ENCODE measurements at places on chromosomes 6 and 20.

GRCh38 chr6:53811082-53811481 lies 16.3 kb downstream of the LRRC1 start:
- no peak for DNase-seq

DNA sequence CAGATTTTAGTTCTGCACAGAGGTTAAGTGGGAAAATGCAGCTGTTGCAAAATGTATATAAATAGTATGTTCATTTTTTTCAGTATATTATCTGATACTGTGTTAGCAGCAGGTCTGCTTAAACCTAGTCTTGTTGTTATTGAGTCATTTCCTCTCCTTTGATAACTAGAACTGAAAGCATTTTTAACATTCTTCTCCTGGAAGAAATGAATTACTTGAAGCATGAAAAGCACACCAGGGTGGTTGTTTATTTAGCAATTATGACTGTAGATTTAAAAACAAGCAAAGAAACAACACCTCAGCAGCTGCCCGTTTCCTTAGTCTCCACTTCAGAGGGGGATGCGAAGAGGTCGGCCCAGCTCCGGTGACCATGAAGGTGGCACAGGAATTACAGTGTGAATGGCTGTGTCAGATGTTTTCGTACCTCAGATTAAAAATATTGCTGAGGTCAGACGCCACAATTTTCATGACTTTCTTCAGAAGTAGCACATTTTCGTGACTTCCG lies 53.5 kb downstream of the GOPC start:
- DNase-seq = no peak

DNA sequence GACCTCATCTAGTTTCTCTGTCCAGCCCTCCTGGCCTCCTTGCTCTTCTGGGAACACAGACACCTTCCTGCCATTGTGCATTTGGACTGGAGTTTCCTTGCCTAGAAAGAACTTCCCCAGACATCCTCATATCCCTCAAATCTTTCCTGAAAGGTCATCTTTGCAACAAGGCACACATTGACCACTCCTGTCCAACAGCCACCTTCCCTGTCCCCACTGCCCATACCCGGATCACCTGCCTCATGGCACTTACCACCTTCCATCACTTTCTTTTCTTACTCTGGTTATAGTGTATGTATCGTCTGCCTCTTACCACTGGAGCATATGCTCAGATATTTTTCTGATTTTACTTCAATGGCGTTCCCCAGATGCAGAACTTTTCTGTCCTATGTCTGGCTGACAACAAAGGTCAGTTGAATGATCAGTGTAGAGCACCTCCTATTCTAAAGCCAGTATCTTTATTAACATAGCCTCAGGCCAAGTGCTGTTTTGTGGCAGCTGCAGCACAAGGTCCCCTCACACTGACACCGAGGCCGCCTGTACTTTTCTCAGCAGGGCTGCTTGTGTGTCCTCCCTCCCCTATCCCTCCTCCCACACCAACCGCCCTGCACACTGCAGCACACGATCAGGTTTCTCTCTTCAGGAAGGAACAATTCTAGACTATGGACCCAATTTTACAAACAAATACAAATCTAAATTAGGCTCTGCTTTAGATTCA lies 4.1 kb downstream of the HLA-C start:
- no peak for DNase-seq

DNA sequence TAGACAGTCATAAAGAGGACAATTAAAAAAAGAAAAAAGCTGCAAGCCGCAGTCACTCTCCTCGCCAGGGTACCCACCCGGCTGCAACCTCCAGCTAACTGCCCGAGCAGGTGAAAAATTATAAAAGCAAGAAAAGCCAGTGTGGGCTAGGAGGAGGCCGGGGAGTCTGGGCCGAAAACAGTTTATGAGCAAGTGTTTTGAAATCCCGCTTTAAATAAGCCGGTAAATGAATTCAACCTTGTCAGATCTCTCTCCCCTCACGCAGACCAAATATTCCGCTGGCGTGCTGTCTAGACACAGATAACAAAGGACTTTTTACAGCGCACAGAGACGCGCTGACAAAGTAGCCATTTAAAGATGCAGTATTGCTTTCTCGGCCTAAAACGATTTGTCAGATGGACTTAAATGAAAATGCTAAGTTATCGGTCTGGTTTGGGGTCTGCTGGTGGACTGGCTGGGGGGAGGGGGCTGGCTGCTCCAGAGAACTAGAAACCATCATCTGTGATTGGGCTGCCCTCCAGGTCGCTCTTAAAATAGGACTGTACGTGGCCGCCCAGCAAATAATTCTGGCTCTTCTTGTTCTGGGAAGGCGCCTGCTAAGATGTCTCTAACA lies 24.6 kb downstream of the PMEPA1 start:
- no peak for DNase-seq

All from stimulated activated CD4-positive, alpha-beta T cell treated with anti-CD3 and anti-CD28 coated beads, Interleukin-2, amount 100 ng/mL, for 4 hours (primary cell).